ENCODE measurements at places on chromosomes 7 and 10.

GRCh38 chr10:117718986-117719920 is 176.7 kb downstream of the EMX2 start:
- no peak for DNase-seq

GRCh38 chr10:91410638-91411371 is 661 bp downstream of the HECTD2 start:
- DNase-seq: peak; percentile 62

GRCh38 chr7:151425670-151426440 is 14.1 kb downstream of the CRYGN start:
- no peak for DNase-seq

- no peak for DNase-seq
Measured at GRCh38 chr7:141704112-141704511, 2.1 kb upstream of the DENND11 start.

- peak; percentile 35 for DNase-seq
Measured at GRCh38 chr10:7488418-7488829, 77.6 kb upstream of the SFMBT2 start.

DNA sequence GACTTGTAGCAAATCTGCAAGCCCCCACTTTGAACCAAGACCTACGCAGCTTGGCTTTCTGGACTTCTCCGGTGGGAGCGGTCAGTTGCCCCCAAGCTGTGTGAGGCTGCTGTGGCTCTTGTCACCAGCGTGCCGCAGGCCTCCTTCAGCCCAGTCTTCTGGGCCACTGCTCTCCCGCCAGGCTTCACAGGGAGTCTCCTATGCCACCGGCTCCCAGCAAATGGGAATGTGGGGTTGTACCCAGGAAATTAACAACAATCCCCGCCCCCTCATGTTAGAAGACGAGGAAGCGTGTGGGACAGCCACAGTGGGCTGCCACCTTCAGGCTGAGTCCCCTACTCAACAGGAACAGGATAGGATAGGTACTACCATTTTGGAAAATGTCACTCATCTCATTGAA is 4.2 kb downstream of the WDR86 start:
- no peak for DNase-seq

DNA sequence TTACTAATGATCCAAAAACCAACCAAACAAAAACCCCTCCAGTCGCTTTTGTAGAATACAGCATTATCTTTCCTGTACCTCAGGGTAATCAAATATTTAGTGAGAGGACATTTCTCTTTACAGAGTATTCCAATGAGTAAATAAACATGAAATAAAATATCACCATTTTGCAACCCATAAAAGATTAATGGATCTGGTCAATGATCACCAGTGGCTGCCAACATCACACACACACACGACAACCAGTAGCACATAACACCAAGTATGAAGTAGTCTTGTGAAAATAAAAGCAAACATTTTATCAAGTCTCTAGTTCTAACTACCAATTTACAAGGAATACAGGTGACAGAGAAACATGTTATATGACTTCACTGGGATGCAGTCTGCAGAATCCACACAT is 188.6 kb upstream of the IMMP2L start:
- DNase-seq: no peak

- DNase-seq: no peak
Measured at GRCh38 chr10:2543142-2543886, 524.0 kb upstream of the PFKP start.

- DNase-seq: no peak
Measured at GRCh38 chr10:129033790-129034272, 433.2 kb upstream of the MGMT start.

DNA sequence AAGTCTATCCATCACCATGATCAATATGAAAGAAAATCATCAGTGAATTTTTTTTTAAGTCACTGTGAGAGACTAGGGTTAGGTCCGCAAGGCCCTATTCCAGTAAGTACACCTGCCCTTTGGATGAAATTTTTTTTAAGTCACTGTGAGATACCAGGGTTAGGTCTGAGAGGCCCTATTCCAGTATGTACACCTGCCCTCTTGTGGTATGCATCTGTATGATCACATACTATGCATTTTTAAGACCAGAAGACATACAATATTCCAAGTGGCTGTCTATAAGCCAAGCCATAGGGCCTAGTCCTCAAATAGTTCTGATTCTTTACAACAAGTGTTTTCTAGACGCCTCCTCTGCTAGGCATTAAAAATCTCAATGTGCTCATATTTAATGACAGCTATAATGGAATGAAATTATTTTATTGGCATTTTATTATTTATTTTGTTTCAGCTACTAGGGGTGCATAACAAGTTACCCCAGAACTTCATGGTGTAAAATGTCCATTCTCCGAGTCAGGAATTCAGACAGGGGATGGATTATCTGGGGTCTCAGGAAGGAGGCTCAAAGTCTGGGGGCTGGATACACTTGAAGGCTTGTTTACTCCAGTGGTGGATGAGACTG is 53.1 kb downstream of the TEX36 start:
- peak; percentile 54 for DNase-seq

GRCh38 chr7:17846935-17847334 is 93.4 kb downstream of the SNX13 start:
- DNase-seq: no peak

DNA sequence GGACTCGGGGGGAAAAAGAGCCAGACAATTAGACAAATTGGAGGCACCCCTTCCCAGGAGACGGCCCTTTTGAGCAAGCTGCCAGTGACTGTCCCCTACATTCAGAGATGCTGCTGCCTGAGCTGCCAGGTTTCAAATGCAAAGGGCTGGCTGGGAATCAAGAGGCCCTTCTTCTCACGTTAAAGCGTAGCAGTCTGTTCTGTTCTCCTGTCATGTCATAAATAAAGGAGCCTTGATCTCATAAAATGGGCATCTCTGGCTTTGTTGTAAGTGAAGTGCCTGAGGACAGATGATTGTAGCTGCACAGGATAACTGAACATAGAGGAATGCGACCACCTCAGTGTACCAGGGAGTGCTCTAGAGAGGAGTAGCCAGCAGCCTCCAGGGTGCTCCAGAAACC is 917.9 kb downstream of the GRID1 start:
- no peak for DNase-seq

GRCh38 chr10:131391936-131392335 is 80.4 kb upstream of the TCERG1L start:
- DNase-seq: no peak

- no peak for DNase-seq
Measured at GRCh38 chr10:71404503-71405295, 8.0 kb downstream of the CDH23 start.

GRCh38 chr7:151245360-151246101 is 3.0 kb downstream of the SMARCD3 start:
- DNase-seq: peak; percentile 57

DNA sequence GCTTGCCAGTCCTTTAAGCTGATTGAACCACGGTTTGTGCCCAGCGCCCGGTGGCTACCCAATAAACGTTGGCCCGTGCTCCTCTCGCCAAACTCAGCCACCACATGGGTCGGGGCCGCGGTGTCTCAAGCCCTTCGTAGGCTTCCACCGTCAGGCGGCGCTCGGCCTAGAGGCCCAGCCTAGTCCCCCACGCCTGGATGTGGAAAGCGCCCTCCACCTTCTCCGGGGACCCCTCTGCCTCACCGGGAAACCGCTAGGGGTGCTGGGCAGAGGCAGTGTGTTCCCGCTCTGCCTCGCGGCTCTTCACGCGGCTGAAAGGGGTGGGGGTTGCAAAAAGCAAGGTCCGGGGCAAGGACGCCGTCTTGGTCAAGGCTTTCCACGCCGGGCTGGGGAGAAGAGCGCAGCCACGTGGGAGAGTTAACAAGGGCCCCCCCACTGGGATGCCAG is 29.8 kb downstream of the LEP start:
- peak; percentile 33 for DNase-seq

DNA sequence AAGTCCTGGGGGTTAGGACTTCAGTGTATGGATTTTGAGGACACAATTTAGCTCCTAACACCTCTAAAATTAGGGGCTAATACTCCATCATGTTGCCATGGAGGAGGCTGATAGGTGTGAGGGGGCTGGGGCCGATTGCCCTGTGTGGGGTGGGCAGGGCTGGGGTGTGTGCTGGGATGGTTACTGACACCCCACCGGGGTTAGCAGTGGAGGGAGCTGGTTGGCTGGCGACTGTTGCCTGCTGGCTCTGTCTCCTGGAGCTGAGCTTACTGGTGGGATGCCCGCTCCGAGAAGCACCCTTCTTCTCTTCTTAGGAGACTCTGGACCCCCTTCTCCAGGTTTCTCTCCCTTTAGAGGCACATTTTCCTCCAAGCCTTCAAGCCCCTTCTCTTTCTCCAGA is 22.2 kb upstream of the SH2D4B start:
- no peak for DNase-seq

DNA sequence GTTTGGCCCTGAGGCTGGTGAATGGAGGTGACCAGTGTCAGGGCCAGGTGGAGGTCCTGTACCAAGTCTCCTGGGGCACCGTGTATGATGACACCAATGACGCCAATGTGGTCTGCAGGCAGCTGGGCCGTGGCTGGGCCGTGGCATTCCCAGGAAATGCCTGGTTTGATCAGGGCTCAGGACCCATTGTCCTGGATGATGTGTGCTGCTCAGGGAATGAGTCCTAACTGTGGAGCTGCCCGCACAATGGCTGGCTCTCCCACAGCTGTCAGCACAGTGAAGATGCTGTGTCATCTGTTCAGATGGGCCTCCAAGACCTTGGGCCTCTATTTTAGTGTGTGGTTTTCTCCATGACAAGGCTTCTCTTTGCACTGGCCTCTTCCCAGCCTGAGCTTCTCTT is 64.0 kb downstream of the DMBT1 start:
- DNase-seq: no peak

DNA sequence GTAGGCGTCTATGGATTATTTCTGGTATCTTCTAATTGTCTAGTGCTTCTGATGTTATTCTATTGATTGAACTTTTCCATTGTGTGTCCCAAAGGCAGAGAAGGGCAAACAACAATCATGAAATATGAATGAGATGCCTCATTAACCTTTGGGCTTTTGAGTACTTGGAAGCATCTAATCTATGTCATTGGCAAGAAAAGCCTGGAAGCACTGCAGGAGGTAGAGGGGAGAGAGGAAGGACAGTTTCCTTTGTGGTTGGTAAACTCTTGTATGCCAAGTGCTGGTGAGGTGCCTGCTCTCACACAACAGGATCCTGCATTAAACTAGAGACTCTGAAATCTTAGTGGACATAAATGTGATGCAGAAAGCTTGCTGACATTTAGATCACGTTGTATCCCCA is 155.2 kb upstream of the TPK1 start:
- DNase-seq: no peak

GRCh38 chr10:72524489-72524888 is 101.4 kb downstream of the MICU1 start:
- DNase-seq: no peak

DNA sequence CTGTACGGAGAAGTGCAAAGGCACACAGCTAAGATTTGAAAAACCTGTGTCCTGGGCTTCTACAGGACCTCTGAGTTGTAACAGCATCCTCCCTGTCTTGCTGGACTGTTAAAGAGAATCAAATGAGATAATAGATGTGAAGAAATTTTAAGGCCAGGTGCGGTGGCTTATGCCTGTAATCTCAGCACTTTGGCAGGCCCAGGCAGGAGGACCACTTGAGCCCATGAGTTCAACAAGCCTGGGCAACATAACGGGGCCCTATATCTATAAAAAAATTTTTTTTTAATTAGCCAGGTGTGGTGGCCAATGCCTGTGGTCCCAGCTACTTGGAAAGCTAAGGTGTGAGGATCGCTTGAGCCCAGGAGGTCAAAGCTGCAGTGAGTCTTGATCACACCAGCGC is 2.9 kb upstream of the ARHGAP21 start:
- DNase-seq: no peak

GRCh38 chr7:11343136-11343535 is 369.5 kb downstream of the PHF14 start:
- no peak for DNase-seq

- DNase-seq: no peak
Measured at GRCh38 chr7:89738549-89738948, 415.7 kb upstream of the STEAP1 start.

- no peak for DNase-seq
Measured at GRCh38 chr10:25492680-25493079, 317.9 kb downstream of the GPR158 start.

DNA sequence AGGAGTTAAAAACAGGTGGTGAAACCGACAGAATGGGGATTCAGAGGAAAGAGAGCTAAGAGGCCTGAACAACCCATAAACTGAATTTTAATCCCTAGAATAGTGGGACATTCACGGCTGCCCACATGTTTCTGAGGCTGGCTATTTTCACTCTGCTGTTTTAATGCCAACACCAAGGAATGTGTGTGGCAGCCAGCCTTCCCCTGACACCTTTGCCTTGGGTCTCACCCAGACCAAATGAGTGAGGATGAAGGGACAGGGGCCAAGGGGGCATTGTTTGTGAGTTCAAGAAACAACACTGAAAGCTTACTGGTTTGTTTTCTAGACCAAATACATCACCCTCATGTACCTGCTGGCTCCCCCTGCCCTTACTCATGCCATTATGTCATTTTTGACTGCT is 164.3 kb downstream of the JAZF1 start:
- no peak for DNase-seq

GRCh38 chr7:44147026-44147991 is 6.2 kb upstream of the MYL7 start:
- DNase-seq: peak; percentile 46

DNA sequence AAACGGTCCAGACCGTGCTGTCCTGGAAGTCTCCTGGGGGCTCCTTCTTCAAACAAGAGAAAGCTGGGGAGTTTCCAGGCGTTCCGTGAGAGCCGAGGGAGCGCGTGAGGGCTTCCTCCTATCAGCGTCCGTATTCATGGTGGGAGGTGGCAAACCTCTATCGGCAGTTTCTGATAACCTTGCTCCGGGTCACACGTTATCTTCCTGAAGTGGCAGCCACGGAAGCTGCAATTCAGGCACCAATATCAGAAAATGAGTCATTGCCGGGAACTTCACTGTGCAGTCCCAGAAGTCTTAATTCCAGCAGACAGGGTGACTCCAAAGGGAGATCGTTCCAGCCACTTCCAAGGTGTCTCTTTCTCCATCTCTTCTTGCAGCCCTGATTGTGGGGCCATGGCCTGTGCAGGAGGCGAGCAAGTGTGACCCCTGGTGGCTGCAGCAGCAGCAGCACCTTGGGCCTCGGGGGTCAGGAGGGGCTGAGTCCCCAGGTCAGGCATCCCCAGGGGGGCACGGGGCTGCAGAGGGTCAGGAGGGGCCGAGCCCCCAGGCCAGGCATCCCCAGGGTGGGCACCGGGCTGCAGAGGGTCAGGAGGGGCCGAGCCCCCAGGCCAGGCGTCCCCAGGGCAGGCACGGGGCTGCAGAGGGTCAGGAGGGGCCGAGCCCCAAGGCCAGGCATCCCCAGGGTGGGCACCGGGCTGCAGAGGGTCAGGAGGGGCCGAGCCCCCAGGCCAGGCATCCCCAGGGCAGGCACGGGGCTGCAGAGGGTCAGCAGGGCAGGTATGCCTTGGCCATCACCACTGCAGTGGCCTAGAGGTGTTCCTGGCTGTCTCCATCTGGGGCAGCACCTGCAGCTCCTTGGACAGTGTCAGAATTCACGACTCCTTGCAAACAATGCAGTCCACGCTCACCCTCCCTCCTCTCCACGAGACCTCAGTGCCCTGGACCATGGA is 538.7 kb downstream of the DNAJB6 start:
- DNase-seq: peak; percentile 13

GRCh38 chr10:13839430-13839990 is 252.7 kb downstream of the PRPF18 start:
- no peak for DNase-seq

- no peak for DNase-seq
Measured at GRCh38 chr7:710161-710560, 16.3 kb upstream of the DNAAF5 start.

All from small intestine (tissue), 16 donors.